ENCODE measurements at places on chromosomes 6 and 20. TPM values are rescaled to one million over a fixed set of nuclear protein-coding genes. Genes with fewer than 3 reads are reported as not detected.

Gene STX11
- total RNA-seq: 11.1 TPM

Gene SRSF12
- total RNA-seq: 0.24 TPM

Gene SNAP91
- 5.5 TPM for total RNA-seq

Gene OR2J3
- not detected for total RNA-seq

Gene SLC17A1
- not detected for total RNA-seq

Gene CAP2
- 137 TPM for total RNA-seq

Gene LY6G6F
- total RNA-seq: not detected

Gene TFAP2D
- not detected for total RNA-seq

Gene FBXO5
- 2.4 TPM for total RNA-seq

Gene NFATC2
- 2.1 TPM for total RNA-seq

Gene CLPSL2
- not detected for total RNA-seq

GRCh38 chr6:51885957-51886356, 201.5 kb downstream of the PKHD1 start:
- no peak for DNase-seq

GRCh38 chr6:135675862-135676261, 175.6 kb upstream of the PDE7B start:
- DNase-seq: no peak

GRCh38 chr6:14276667-14277404, 159.3 kb downstream of the CD83 start:
- DNase-seq: no peak

GRCh38 chr20:48490961-48491831, 336.6 kb downstream of the PREX1 start:
- no peak for DNase-seq

DNA sequence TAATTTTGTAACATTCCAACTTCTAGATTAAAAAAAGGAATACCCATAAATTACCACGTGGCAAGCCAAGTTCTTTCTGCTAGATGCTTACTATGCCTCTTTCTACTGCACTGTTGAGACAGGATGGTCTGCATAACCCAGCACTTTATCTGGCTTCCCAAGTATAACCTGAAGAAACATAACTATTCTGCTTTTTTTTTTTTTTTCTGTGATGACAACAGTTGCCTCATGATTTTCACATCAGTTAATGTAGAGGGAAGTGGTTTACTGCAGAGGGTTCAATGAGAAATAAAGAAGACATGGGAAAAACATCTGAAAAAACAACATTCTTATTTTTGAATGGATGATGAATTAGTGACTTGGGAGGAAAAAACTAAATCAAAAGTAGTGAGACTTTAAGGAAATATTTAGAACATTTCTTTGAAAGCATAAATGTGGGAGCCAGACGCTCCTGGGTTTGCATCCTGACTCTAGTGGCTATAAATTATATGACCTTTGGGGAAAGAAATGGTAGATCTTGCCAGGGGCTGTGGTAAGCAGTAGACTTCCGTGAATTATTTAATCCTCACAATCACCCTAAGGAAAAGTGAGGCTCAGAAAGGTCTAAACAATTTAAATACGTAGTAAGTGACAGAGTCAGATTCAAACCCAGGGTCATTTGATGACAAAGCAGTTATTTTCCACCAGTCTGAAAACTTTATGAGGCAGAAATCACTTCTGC, 230.7 kb downstream of the PHACTR1 start:
- no peak for DNase-seq

DNA sequence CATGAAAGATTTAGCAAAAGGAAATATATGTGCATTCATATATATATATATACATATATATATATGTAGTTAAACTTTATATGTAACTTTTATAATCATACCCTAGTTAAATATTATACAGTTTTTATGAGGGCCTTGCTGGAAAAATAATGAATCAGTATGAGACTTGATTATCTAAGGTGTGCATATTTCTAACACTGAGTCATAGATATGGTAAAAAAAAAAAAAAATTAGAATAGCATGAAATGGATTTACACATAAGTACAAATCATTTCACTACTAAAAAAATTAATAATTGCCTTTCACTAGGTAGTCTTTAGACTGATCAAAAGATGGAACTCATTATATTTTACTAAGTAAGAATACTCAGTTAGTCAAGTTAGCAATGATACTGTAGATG, 51.3 kb upstream of the DST start:
- no peak for DNase-seq

DNA sequence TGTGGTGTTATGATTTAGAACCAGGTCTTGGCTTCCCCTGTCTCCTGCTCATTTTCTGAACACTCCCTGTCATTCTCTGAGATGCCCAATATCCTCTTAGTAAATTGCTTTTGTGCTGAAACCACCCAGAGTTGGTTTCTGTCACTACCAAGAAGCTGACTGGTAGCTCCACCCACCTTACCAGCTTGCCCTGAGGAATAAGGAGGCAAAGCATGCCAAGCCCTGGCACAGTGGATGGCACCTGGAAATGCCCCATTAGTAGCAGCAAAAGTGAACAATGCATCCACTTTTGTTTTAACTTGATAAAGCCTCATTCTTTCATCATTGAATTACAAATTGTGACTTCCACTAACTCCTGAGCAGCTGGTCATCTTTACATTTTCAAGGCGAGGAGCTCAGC, 157.7 kb downstream of the CDC5L start:
- DNase-seq: no peak

GRCh38 chr6:52872031-52872430, 31.4 kb upstream of the GSTA5 start:
- no peak for DNase-seq

DNA sequence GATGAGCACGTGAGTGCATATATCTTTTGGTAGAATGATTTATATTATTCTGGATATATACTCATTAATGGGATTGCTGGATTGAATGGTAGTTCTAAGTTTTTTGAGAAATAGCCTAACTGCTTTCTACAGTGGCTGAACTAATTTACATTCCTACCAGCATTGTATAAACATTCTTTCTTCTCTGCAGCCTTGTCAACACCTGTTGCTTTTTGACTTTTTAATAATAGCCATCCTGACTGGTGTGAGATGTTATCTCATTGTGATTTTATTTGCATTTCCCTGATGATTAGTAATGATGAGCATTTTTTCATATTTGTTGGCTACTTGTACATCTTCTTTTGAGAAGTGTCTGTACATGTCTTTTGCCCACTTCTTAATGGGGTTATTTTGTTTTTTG, 116.3 kb downstream of the ADTRP start:
- DNase-seq: no peak

GRCh38 chr6:135883045-135883444, 31.5 kb downstream of the PDE7B start:
- no peak for DNase-seq

- no peak for DNase-seq
Measured at GRCh38 chr6:53527249-53527765, 17.6 kb downstream of the GCLC start.

GRCh38 chr6:38153798-38154345, 334.3 kb downstream of the ZFAND3 start:
- no peak for DNase-seq

DNA sequence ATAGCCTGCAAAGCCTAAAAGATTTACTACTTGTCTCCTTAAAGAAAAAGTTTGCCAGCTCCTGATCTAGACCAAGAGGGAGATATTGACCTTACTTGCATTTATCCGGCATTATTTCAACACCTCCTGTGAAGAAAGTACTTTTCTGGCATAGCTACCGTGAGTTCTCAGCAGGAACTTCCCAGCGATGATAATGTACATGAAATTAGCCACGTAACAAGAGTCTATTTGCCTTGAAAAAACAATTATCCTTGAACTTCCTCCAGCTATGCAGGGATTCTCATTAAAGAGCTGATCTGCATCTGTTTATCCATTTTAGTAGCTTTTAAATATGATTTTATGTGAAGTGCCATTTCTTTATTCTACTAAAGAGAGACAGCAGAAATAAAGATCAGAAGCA, 41.7 kb downstream of the ALDH5A1 start:
- no peak for DNase-seq

DNA sequence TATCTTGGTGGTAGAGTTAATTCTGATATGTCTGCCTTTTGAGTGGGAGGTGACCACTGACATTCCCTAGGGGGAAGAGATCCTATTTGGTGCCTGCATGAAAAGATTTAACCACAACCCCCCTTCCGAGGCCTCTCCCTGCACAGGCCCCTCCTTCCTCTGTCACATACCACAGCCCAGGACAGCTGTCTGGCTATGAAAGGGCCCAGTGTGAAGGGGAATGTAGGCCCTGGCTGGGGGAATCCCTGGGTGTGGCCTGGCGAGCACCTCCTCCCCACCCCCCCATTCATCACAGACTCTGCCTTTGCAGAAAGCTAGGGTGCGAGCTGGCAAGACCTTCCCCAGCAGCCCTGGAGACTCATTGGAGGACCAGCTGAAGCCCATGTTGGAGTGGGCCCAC, 27.4 kb upstream of the MAPRE1 start:
- no peak for DNase-seq

DNA sequence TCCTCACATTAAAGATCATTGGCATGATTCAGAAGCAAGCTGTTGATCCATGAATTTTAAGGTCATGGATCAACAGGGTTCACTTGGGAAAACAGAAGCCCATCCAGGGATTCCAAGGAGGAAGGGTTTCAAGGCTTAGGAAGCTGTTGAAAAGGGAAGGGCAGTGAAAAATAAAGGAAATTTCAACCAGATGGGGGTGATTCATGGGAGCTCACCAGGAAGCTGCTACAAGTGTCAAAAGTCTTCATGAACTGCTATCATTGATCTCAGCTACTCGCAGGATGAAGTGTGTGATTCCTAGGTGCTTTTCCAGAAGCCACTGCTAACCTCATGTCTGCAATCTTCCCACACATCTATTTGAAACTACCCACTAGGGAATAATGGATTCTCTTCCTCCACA, 26.2 kb downstream of the ADTRP start:
- DNase-seq: no peak

GRCh38 chr20:37523911-37524700, 3.1 kb downstream of the NNAT start:
- no peak for DNase-seq

- DNase-seq: no peak
Measured at GRCh38 chr6:125491860-125492618, 190.3 kb upstream of the HDDC2 start.

GRCh38 chr6:89500611-89501010, 67.7 kb downstream of the ANKRD6 start:
- DNase-seq: no peak

DNA sequence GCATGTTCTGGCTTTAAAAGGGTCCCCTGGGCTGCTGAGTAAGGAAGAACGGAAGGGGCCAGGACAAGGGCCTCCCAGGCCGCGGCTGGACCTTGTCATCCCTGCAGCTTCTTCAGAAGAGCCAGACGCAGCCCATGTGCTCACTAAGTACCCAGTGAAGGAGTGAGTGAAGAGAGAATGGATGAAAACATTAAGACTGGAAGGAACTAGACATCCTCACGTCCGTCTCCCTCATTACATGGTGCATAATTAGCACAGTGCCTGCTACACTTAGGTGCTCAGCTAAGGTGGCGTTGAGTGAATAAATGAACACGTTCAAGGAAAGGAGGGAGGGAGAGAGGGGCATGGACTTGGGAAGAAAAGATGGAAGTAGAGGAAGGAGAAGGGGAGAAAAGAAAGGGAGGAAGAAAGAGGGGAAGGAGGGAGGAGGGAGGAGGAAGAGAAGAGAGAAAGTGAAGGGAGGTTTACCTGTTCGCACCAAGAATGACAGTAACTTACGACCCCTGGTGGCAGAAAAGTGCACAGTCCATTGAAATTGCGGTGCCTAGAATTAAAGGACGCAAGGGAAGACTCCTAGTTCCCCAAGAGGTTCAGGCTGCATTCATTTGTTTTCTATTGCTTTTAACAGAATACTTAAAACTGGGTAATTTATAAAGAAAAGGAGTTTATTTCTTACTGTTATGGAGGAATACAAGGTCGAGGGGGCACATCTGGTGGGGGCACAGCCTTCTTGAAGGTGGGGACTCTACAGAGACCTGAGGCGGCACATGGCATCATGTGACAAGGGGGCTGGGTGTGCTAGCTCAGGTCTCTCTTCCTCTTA, 8.0 kb downstream of the TP53RK start:
- no peak for DNase-seq

DNA sequence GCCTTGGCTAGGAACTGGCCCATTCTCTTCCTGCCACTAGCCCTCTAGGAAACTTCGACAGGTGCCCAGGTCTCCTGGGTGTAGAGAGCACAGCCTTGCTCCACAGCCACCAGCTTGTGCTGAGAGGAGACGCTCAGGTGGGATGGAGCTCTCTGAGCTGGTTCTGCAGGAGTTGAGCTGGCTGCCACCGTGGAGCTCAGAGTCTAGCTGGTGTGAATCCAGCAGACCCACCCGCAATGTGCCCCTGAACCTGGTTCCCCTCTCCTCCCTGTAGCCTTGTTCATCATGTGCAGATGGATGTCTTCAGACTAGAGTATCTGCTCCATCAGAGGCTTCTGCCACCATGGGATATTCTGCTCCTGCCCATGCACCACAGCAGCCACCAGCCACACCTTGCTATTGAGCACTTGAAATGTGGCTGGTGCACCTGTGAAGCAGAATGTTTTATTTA, 222.5 kb downstream of the SYNDIG1 start:
- no peak for DNase-seq

GRCh38 chr20:11195899-11196558, 522.2 kb upstream of the JAG1 start:
- DNase-seq: no peak

GRCh38 chr6:45478240-45478639, 100.5 kb upstream of the SUPT3H start:
- no peak for DNase-seq

GRCh38 chr20:5886788-5887187, 63.5 kb downstream of the TRMT6 start:
- DNase-seq: no peak

GRCh38 chr6:51049288-51049982, 230.8 kb downstream of the TFAP2B start:
- no peak for DNase-seq

DNA sequence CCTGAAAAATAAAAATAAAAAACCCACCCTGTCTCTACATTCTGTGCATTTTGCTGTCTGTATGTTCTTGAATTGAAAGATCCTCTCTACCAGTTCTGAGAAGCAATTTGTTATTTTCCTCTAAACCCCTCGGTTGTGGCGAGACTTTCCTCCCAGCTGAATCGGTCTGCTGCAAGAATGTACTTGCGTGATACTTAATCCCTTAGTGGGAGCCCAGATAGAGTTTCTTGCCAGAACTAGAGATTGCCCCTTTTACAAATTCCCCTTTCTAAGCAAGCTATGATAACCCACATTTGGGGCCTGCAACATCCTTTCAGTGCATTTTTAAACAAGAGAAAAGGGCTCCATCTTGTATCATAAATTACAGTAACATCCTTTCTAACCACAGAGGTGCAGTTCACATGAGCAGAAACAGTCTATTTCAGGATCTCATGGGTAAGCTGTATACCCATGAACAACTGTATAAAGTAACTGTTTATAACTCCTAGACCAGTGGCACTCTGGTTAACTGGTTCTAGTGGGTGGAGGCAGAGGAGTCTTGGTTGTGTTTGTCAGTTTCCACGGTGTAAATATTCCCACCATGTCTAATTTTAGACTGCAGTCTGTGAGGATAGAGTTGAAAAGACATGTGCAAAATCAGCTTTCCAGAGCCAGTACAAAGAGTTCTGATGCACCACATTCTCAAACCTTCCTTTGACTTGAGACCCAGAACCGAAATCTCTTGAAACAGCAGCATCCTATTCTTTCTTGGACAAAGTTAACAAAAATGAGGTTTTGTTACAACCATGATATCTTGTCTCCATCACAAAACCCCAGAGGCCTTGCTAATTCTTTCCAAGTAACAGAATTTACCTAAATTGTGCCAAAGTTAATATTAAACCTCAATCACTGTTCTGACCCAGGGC, 113.1 kb upstream of the ZNF217 start:
- DNase-seq: no peak

All from Right ventricle myocardium inferior (tissue), 1 donor.